HepG2 (cell line): ENCODE measurements at places on chromosomes 1 and 21. TPM values are rescaled to one million over a fixed set of nuclear protein-coding genes. Genes with fewer than 3 reads are reported as not detected.

DNA sequence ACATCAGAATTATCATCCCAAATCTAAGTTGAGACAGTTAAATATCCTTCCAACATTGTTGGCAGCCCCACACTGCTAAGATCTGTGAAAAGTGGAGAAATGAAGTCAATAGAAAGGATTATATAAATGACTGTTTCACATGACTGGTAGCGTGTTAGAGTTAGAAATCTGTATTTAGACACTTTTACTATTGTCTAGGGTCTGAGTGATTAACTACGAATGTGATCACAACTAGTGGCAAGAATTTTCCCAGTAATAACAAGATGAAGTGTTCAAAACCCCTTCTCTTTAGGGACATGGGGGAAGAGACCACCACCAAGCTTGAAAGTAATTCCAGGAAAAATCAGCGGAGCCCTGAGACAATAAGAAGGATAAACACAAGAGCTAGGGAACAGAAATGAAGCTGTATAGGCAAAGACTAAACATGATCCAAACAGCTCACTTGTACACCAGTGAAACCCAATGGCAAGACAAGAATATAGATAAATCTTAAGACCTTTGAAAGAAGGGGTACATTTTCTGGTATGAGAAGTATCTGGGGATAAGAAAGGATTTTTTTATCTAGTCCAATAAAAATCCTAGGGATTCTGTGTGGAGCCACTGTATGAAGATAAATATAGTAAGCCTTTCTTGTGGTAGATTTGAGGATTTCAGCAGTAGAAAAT lies 646.6 kb upstream of the USP24 start:
- DNase-seq = no peak

The BLACAT1 gene
- total RNA-seq = 0.42 and 1.2 TPM in 2 replicates

GRCh38 chr21:31577271-31577670 lies 82.2 kb upstream of the SOD1 start:
- DNase-seq = no peak

The SPRR3 gene
- total RNA-seq = not detected in 2 replicates

The ATXN7L2 gene
- total RNA-seq = 1.3 and 2.7 TPM in 2 replicates

- no peak for DNase-seq
These were observed 241.4 kb upstream of the JUN start for GRCh38 chr1:59025201-59025600.

DNA sequence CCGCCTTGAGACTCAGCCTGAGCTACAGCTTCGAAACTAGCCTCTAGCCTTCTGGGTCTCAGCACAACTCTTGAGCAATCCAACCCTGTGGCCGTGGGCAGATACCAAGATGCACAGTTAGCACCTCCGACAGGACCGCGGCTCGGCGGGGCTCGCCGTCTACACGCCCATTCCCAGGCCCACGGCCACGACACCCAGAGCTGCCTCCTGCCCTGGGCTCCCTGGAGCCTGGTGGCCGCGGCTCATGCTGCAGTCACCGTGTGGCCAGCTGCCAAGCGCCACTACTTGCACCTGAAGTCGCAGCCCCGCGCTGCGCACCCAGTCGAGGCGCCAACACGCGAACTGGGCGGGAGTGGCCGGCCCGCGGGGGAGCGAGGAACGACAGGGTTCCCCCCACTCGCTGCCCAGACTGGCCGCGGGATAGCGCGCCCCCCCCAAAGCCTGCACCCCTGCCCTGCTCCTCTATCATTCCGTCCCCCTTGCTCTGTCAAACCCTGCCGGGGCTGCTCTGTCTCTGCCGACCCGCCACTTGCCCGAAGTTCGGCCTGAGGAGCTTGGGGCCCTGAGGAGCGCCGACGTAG lies 729 bp upstream of the CDCA8 start:
- DNase-seq = peak; percentile 19

The CFHR4 gene
- not detected in 2 replicates for total RNA-seq

DNA sequence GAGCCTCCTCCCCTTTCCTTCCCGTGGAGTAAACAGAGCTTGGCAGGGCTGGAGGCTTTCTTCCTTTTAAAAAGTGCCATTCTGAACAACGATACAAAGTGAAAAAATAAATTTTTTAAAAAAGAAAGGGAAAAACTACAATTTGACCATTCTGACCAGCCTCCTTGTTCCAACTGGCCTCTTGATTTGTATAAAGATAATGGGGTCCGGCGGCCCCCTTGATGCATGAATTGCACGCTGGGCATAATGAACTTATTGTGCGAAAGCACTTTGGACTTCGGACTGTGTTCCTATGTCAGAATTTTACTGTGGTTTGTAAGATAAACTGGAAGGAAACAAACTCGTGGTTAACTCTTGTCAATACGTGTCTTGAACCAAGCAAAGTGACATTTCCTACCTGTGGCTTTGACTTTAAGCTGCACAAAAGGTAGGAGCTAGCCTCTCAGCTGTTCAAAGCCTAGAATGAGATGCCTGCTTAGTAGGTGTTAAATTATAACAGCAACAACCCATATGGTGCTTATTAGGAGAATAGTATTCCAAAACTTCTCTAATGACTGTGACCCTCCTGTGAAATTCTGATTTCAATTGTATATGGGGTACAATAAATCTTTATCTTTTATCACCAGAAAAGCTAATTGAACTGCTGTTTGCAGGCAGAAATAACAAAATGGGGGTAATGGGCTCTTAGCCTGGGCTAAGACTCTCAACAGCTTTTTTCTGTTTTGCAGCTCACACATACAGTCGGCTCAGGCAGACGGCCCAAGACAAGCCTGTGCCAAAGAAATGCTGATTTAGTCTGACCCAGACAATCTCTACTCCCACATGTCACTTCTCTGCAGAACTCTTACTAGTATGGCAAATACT lies 9.3 kb downstream of the IRF2BP2 start:
- DNase-seq = peak; percentile 98

DNA sequence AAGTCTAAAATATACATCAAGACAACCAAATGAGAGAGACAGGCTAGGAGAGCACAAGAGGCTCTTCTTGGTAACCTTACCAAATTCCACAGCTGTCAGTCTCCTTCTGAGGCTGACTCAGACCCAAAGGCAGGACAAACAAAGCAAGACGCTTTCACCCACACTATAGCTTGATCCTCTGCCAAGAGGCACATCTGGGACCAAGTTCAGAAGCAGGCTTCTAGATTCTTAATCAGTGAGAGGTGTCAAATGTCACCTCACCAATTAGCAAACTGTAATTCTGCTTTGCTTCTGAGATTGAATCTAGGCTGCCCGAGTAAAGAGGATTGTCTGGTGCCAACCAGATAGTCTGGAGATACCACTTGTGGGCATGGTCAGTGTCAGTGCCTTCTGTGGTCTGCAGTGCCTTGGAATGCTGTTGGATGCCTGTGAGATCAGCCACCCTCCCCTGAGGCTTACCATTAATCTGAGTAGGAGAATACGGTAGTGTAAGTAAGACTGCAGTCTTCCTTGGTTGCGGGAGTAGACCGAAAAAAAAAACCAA lies 151.0 kb downstream of the FMN2 start:
- no peak for DNase-seq

DNA sequence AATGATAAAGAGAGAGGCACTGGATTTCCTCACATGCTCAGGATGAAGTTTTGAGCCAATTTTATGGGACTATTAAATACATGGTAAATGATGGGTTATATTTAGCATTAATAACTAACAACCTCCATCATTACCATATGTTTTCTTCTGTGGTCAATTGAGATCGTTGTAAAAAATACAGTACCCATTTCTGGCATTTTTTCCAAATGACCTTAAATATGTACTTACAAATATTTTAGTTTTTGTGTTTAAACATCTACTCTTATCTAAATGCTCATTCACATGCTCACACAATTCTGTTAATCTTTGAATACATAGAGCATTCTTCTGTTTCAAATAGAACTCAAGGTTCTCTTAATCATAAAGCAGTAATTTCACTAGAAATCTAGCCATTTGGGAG lies 330.0 kb upstream of the BRINP3 start:
- no peak for DNase-seq
